ENCODE measurements at places on chromosomes 1 and 21.

GRCh38 chr1:62621907-62622306 lies 24.6 kb downstream of the ANGPTL3 start:
- DNase-seq: peak; percentile 69

- no peak for DNase-seq
Measured at GRCh38 chr1:1832820-1833219, 54.5 kb upstream of the NADK start.

DNA sequence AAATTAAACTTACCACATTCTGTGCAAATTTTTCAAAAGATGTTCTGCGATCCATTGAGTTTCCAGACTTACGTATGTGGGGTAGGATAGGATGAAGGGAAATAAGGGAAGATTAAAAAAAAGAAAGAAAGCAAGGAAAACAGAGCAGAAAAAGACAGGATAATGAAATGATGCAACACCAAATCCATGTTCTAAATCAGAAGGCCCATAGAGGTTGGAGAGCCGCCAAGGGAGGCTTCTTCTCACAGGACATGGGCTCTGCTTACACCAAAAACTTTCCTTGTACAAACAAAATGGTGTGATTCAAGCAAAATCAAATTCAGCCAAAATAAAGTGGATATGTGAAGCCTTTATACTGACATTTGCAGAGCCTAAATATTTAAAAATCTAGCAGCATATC lies 189.5 kb upstream of the GREM2 start:
- DNase-seq: no peak

- no peak for DNase-seq
Measured at GRCh38 chr1:66176832-66177231, 357.1 kb upstream of the SGIP1 start.

DNA sequence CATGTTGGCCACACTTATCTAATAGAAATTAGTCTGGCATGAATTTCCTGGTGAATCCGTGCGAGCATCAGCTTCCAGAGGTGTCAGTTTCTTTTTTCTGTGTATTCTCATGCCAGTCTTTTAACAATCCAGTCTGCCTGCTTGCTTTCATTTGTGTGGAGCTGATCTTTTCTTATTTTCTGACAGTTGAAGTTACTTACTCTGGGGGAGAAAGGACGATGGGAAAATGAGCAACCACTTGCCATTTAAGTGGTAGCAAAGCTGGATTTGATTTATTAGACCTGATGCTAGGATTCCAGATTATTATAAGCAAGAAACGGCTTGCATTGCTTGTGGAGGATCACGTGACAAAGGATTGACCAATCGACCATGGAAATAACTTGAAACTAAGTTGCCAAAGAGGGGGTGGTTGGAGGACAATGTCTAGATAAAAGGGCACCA lies 24.3 kb upstream of the APP start:
- no peak for DNase-seq
